ENCODE measurements at places on chromosomes 4 and X. TPM values are rescaled to one million over a fixed set of nuclear protein-coding genes. Genes with fewer than 3 reads are reported as not detected.
A peak's percentile ranks its signal among the peaks of the same experiment; 100 is the strongest.

DNA sequence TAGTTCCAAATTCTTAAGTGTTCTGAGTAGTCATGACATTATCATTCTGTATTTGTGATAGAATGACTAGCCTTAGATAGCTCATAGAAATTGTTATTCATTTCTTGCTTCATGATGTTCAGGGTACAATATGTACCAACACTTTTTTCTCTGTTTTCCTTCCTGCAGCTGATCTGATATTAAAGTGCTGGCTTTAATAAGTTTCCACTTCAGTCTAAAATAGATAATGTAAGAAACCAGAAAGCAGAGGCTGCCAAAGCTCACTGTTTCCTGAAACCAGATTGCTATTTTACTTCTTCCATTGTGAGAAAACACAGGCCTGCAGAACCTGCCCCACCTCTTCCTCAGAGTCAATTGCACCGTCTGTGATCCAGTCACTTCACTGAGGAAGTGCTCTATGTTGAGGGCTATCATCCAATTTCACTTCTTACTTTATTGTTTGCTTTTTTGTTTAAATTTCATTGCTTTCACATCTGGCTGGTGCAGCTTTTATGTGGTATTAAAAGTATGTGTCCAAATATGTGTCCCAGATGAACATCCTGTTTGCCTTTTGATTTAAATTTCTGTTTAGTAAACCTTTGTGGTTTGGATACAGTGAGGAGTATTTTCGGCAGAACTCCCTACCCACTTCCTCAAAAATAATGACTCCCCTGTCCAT is 652.1 kb downstream of the ANKRD50 start:
- H3K4me3 ChIP-seq, result peak overlapping the region; percentile 13
- H3K27me3 ChIP-seq, result no peaks in the 10 kb centered on the region
- peak overlapping the region; percentile 76 for H3K27ac ChIP-seq
- DNase-seq, result no peak

DNA sequence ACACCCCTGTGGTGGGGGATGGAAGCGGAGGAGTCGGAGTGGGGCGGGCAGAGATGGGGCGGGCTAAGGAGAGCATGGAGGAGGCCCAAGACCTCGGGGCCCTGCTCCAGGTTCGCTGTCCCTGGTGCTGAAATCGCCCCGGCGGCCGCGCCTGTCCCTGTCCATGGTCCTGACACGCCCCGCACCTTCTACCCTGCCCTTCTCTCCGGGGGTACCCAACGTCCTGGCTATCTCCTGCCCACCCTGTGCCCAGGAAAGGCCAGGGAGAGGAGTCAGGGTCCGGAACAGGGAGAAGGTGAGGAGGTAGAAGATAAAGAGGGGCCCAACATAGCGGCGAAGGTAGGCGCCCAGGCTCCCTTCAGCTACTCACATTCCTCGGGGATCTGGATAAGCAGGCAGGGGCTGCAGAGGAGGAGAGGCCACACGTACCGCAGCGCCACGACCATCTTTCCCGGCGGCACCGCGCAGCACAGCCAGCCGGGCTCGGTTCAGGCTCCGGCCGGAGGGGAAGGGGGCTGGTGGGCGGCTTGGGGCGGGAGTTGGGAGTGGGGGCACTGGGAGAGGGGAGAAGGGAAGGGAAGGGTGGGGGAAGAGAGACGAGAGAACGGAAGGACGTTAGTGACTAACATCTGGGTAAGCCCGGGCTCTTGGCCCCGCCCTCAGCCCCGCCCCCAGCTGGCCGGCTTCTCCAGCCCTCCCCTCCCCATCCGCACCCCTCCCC is 10.4 kb downstream of the L1CAM start:
- no peaks in the 10 kb centered on the region for H3K27me3 ChIP-seq
- H3K4me1 ChIP-seq, result no peaks in the 10 kb centered on the region
- no peak overlapping the region for H3K27ac ChIP-seq
- H3K36me3 ChIP-seq, result no peaks in the 10 kb centered on the region
- no peak overlapping the region for H3K4me3 ChIP-seq

- H3K4me3 ChIP-seq, result no peak overlapping the region
- no peaks in the 10 kb centered on the region for H3K36me3 ChIP-seq
- H3K4me1 ChIP-seq, result no peaks in the 10 kb centered on the region
- H3K27ac ChIP-seq, result no peak overlapping the region
- DNase-seq, result no peak
Observed at GRCh38 chr4:111649308-111649707, 495.9 kb upstream of the FAM241A start.

DNA sequence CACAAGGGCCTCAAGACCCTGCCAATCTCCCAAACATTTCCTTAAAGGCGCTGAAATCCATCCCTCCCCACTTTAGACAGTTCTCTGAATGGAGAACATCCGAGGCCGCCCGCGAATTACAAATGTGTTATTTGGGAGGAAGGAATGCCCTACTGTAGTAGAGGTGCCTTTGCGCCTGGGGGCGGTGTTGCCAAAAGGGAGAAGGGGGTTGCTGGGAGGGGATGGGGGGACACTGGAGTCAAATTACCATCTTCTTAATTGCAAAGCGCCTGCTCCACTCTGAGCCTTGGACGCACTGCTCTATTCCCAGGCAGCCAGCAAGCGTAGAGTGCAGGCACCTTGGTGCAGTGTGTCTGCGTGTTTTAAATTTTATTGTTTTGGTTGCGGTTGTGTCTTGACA is 2.7 kb downstream of the TMEM255A start:
- no peak for DNase-seq
- H3K4me1 ChIP-seq, result no peaks in the 10 kb centered on the region
- H3K4me3 ChIP-seq, result peak overlapping the region; percentile 66
- H3K27ac ChIP-seq, result no peak overlapping the region
- H3K27me3 ChIP-seq, result no peaks in the 10 kb centered on the region
- H3K36me3 ChIP-seq, result no peaks in the 10 kb centered on the region

DNA sequence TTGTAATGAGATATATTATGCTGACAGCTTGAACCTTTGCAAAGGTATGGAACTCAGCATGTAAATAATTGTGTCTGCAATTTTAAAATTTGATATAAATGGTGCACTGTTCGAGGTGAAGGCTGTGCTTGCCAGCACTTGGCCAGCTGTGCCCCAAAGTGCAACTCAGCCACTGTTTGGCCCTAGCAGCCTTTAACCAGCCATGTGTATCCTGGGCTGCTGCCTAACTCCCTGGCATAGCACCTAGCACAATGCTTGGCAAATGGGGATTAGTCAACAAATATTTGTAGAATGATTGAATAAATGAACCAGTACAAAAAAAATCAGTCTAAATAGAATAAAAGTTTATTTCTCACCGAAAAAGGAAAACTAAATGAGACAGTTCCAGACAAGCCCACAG is 83.8 kb upstream of the ZIC3 start:
- no peak overlapping the region for H3K4me3 ChIP-seq
- no peak for DNase-seq
- no peaks in the 10 kb centered on the region for H3K27me3 ChIP-seq
- no peaks in the 10 kb centered on the region for H3K36me3 ChIP-seq

DNA sequence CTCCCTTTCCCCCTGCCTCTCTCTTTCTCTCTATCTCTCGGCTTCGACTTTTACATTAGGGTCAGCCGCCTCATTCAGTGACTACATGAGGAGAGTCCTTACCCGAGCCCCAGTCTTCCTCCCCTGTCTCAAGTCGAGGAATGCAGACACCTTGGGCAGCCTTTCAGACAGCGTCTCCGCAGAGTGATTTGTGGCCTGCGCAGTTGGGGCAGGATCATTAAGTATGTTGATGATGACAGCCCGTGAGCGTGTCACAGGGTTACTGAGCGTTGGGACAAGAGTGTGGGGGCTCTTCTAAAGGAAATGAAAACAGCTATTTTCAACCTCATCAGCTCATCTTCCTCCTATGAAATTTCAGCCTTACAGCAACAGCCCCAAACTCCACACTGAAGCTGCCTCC is 312.1 kb upstream of the GATB start:
- no peaks in the 10 kb centered on the region for H3K4me1 ChIP-seq
- DNase-seq, result no peak
- no peak overlapping the region for H3K4me3 ChIP-seq

GRCh38 chr4:170423137-170423536 is 333.4 kb upstream of the AADAT start:
- DNase-seq, result no peak
- no peak overlapping the region for H3K27ac ChIP-seq
- no peaks in the 10 kb centered on the region for H3K4me1 ChIP-seq
- H3K36me3 ChIP-seq, result no peaks in the 10 kb centered on the region

DNA sequence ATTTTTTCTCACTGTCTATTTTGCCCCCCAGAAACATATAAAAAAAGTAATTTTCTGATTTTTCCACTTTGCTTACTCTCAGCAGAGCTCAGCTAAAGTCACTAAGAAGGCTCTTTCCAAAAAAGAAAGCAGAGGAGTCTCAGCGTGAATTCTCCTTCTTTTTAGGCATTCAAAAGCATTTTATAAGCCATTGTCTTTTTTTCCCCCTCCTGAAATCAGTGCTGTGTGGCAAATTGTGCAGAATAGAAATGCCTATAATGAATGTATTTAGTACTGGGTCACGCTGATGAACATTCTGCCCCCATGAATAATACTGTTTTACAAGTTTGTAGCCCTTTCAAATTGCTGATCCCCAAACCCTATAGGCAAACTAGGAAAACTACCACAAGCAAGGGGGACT is 1.6 kb upstream of the PCDH18 start:
- no peaks in the 10 kb centered on the region for H3K27me3 ChIP-seq
- peak overlapping the region; percentile 34 for H3K4me3 ChIP-seq
- H3K4me1 ChIP-seq, result peaks cover 23% of the 10 kb centered on the region
- DNase-seq, result no peak
- peak overlapping the region; percentile 88 for H3K27ac ChIP-seq

DNA sequence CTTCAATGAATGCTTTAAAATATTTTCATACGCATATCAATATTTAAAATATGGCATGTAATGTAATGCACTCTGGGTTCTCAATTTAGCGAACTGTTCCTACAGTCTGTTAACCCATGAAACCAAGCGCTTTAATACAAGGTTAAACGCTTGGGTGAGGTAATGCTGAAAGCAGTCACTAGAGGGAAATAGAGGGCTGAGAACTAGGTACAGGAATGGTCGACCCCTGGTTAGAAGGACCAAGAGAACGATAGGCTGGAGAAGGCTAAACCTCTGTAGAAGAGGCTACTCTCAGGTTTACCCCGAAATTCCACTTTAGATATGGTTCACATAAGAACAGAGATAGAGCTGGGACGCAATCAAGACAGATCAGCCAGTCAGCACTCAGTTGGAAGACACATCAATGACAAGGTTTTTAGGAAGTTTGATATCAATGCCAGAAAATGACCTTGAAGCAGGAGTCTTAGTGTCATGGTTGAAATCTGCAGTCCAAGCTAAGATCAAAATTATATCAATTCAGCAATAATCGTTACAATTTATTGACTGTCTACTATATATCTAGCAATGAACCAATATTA is 26.9 kb downstream of the ARSJ start:
- no peaks in the 10 kb centered on the region for H3K36me3 ChIP-seq
- no peak overlapping the region for H3K27ac ChIP-seq
- H3K27me3 ChIP-seq, result no peaks in the 10 kb centered on the region
- H3K4me3 ChIP-seq, result no peak overlapping the region

GRCh38 chr4:126513596-126513995 is 1119.2 kb upstream of the INTU start:
- H3K27ac ChIP-seq, result no peak overlapping the region
- H3K27me3 ChIP-seq, result no peaks in the 10 kb centered on the region
- H3K4me3 ChIP-seq, result no peak overlapping the region

DNA sequence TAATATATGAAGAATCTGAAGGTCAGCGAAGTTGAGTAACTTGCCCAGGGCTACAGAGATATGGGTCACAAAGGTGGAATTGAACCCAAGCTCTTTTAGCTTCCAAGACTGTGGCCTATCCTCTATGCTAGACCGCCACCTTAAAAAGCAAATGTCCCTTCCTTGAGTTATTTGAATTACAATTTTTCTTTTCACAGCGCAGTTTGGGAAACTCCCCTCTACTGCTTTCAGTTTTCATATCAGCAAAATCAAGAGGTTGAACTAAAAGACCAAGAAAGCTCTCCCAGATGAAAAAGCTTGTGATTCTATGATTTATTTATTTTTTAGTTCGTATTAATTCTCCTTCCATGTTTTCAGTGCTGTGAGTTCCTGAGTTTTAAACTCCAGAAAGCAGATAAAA is 174.5 kb upstream of the C1QTNF7 start:
- no peaks in the 10 kb centered on the region for H3K36me3 ChIP-seq
- peak overlapping the region; percentile 33 for H3K27ac ChIP-seq

GRCh38 chr4:174352061-174352819 is 68.5 kb downstream of the CEP44 start:
- no peak overlapping the region for H3K4me3 ChIP-seq
- H3K27ac ChIP-seq, result no peak overlapping the region
- H3K27me3 ChIP-seq, result no peaks in the 10 kb centered on the region

DNA sequence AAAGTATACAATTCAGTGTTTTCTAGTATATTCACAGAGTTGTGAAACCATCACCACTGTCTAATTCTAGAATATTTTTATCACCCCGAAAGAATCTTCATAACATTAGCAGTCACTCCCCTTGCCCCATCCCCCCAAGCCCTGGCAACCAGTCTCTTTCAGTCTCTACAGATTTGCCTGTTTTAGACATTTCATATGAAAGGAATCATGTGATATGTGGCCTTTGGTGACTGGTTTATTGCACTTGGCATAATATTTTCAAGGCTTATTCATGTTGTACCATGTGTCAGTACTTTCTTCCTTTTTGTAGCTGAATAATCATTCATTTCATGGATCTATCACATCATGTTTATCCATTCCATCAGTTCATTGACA is 371.7 kb downstream of the AFF2 start:
- DNase-seq, result no peak
- no peaks in the 10 kb centered on the region for H3K4me1 ChIP-seq
- H3K4me3 ChIP-seq, result no peak overlapping the region
- H3K27me3 ChIP-seq, result no peaks in the 10 kb centered on the region
- H3K36me3 ChIP-seq, result no peaks in the 10 kb centered on the region

DNA sequence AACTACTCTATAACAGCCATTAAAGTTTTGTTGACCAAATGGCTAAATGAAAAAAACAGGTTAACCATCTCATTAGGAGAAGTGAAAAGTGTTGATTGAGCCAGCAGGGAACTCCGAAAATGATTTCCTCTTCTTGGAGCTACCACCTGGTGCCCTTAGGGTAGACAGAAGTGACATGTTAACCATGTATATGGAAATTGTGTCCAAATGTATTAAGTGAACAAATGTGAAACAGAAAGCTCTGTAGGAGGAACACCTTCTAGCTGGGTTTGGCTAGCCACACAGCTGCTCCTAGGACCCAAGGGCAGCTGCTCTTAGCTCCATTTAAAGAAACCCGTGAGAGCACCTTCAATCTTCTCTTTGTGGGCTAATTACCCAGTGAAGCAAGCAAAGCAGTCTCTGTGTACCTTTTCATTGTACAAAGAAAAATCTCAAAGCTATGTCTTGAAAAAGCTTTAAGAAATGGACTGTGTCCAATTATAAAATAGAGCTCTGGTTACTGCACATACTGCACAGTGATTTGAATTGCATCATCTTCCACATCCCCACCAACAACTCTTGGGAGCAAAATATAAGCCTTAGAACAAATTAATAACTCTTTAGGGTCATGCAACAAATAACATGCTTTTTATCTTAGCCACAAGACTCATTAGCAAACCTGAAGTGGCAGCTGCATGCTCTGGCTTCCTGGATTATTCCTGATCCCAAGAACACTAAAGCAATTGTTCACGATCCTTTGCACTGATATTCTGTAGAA is 59.2 kb upstream of the PARM1 start:
- no peaks in the 10 kb centered on the region for H3K27me3 ChIP-seq
- H3K27ac ChIP-seq, result peak overlapping the region; percentile 61
- peak overlapping the region; percentile 15 for H3K4me3 ChIP-seq
- DNase-seq, result no peak

The VEGFC gene
- total RNA-seq, result 5.1 TPM

The RRH gene
- total RNA-seq, result 1.2 TPM

The USP51 gene
- 7.0 TPM for total RNA-seq
